NCI-H1436 (cell line): ENCODE measurements at places on chromosomes 2 and 18.
A peak's percentile ranks its signal among the peaks of the same experiment; 100 is the strongest.

GRCh38 chr2:125942585-125943424 lies 713.2 kb upstream of the GYPC start:
- no peak for DNase-seq

- DNase-seq: no peak
Observed at GRCh38 chr18:13382954-13383827, 164.6 kb downstream of the LDLRAD4 start.

DNA sequence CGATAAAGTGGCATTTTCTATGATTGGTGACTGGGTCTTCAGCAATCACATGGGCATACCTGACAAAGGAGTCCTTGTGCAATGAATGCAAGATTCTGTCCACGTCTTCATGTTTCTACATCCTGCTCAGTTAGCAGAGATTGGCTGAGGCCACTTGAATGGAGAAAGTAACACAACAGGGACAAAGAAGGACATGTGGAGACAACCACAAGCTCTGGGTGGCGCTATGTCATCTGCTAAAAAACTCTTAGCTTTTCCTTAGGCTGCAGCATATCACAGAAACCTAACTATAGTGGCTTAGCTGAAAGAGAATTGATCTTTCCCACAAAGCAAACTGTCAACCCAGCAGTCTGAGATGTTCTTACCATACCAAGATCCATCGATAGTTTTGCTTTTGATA lies 1109.7 kb downstream of the SOCS6 start:
- peak; percentile 60 for DNase-seq

DNA sequence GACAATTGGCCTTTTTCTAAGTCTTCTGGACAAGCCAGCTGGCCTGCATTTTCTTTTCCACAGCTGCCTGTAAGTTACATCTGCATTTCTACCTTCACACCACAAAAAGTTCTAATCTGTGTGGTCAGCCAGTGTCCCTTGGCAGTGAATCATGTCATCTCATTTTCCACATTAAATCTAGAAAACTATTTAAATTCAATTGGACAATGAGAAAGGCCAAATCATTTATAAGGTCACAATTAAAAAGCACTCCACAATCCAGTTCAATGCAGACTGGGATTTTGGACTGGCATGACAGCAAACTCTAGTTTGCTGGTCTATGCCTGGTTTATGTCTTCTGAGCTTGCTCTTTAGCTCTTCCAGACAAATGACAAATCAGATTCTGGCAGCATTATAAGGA lies 494.2 kb upstream of the SPHKAP start:
- no peak for DNase-seq

- no peak for DNase-seq
Observed at GRCh38 chr2:168545439-168546082, 89.5 kb downstream of the CERS6 start.

DNA sequence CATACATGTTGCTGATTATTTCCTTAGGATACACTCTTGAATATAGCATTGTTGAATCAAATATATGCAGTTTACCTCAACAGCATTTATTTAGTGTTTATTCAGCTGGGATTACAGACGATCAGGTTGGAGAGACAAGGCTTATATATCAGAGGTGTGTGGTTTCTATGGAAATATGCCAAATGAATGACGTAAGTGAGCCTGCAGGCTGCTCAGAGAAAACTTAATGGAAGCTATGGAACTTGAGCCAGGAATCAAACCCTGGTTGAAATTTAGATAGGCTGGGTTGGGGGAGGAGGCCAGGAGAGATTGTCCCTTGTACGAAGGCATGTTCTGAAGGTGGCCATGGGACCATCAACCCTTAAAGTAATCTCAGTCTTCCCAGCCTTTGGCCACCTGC lies 79.5 kb downstream of the INPP4A start:
- DNase-seq: no peak

DNA sequence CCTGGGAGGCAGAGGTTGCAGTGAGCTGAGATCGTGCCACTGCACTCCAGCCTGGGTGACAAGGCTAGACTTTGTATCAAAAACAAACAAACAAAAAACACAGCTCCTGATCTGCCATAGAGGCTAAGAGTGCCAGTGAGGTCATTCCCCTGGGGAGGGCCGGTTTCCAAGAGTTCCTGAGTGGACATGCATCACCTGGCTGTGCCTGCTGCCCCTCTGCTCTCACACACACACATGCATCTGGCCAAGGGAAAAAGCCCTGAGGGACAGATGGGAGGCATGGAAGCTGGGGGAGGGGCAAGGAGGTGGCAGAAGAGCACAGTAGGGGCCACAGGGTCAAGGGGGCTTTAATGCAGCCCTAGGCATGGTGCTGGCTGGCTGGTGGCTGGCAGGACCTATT lies 60.4 kb downstream of the ZBTB7C start:
- no peak for DNase-seq

DNA sequence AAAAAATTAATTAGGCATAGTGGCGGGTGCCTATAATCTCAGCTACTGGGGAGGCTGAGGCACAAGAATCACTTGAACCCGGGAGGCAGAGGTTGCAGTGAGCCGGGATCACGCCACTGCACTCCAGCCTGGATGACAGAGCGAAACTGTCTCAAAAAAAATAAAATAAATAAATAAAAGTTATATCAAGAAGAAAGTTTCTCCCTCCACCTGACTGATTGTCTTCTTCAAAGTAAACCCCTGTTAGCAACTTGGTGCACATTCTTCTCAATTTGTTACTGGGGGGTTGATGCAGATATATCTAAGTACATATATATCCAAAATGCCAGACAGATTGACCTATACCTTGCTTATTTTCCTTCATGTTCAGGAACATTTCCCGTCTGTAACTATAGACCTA lies 5.2 kb upstream of the MYCN start:
- no peak for DNase-seq

DNA sequence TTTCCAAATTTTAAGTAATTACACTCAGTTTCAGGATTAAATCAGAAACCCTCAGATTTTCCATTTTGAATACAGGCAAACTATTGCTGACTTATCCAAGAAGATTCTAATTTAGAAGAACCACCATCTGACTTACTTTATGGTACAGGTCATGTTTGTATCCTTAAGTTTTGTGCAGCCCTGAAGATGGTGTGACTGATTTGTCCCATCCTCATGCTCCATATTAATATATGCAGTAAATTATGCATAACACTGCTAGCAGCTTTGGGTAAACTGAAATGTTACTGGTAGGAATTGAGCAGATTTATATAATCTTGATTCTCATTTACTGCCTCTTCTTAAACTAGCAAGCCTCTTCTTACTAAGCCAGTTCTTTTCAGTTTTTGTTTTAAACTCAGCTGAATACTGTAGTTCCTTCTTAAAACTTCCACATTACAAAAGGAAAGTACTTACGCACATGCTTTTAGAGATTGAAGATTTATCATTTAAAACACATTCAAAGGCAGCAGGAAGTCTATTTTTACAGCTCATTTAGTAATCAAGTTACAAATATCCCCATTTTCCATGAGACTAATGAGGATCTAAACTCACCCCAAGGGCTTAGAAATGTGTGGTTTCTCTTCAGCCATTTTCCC lies 25.7 kb downstream of the MEX3C start:
- DNase-seq: no peak

GRCh38 chr2:152200565-152201465 lies 25.3 kb upstream of the STAM2 start:
- no peak for DNase-seq

DNA sequence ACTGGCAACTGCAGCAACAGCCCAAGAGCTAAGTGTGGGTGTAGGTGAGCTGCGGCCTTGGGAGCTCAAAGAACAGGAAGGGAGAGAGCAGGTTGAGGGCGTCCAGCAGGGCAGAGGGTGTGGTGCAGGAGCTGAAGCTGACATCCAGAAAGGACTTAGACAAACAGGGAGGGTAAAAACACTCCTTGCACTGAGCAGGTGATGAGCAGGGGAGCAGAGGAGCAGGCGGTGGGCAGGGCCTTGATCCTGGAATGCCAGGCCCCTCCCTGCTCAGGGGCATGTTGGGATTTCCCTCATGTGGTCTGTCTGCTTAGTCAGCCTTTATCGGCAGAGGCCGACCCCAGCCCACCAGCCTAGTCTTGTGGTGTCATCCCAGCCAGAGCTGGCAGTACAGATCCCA lies 63.6 kb downstream of the VSNL1 start:
- DNase-seq: no peak

- no peak for DNase-seq
Observed at GRCh38 chr2:3670941-3671340, 12.9 kb downstream of the ALLC start.

DNA sequence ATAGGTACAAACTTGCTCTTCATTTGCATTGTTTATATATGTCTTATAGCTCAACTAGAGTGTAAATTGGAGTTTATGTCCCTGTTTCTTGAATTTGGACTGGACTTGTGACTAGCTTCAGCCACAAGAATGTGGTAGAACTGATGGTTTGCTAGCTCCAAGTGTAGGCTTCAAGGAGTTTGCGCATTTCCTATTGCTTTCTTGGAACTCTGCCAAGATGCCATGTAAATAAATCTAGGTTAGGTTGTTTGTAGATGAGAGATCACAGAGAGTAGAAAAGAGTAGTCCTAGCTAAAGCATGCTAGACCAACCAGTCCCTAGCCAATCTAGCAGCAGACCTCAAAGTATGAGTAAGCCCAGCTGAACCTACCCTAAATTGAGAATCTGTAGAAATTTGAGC lies 183.0 kb upstream of the CYP26B1 start:
- no peak for DNase-seq

DNA sequence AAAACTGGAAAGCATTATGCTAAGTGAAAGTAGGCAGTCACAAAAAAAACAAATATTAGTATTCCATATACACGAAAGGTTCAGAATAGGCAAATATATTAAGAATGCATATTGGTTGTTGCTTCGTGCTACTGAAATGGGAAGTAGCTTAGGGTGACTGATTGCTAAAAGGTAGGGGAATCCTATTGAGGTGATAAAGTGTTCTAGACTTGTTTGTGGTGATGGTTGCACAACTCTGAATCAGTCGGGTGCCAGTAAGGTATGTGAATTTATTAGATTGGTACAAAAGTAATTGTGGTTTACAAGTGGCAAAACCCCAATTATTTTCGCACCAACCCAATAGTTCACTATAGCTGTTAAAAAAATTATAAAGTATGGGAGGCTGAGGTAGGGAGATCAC lies 20.7 kb downstream of the USP34 start:
- no peak for DNase-seq

GRCh38 chr18:44887227-44887631 lies 206.5 kb downstream of the SETBP1 start:
- peak; percentile 54 for DNase-seq
